ENCODE measurements at places on chromosomes 11 and 22. TPM values are rescaled to one million over a fixed set of nuclear protein-coding genes. Genes with fewer than 3 reads are reported as not detected.

GRCh38 chr11:80944758-80945157 lies 1503.9 kb upstream of the TENM4 start:
- H3K4me1 ChIP-seq: no peaks in the 10 kb centered on the region
- no peaks in the 10 kb centered on the region for H3K36me3 ChIP-seq
- no peaks in the 10 kb centered on the region for H3K27me3 ChIP-seq
- no peak overlapping the region for H3K27ac ChIP-seq
- DNase-seq: no peak

- H3K27ac ChIP-seq: peak overlapping the region; percentile 98
- no peaks in the 10 kb centered on the region for H3K27me3 ChIP-seq
- DNase-seq: peak; percentile 70
Measured at GRCh38 chr11:118002010-118002540, 15.9 kb downstream of the IL10RA start.

DNA sequence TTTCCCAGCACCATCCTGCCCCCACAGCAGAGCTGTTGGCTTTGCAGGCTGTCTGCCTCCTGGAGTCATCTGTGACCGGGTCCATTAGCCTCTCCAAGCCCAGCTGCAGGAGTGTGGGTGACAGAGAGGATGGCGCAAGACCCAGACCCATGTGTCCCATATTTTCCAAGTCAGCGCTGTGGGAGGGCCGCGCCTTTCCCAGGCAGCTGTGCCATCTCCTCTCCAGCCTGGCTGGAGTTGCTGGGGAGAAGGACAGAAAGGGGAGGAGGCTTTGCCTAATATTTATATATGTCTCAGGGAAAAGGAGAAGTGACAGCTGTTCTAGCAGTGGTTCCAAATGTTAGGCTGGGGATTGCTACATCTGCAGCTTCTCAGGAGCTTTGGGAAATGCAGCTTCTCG lies 15.7 kb downstream of the DTX4 start:
- no peak overlapping the region for H3K4me3 ChIP-seq
- H3K36me3 ChIP-seq: no peaks in the 10 kb centered on the region
- no peaks in the 10 kb centered on the region for H3K4me1 ChIP-seq
- H3K27me3 ChIP-seq: peaks cover 9% of the 10 kb centered on the region
- DNase-seq: no peak

DNA sequence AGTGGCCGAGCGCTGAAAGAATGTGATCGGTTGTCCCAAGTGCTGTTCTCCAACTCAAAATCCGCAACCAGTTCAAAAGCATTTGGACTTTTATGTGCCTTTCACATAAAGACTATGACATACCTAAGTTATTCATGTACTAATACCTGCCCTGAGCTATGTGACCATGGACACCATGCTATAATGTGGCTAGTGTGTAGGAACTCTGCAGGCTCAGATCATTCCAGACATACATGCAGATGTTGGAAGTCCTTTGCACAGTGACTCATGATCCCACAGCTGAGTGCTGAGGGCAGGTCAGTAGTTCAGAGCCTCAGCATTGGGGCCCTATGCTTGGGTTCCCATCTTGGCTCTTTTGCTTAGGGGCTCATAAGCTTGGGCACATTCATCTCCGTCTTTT lies 95.4 kb downstream of the IGLL1 start:
- no peak for DNase-seq
- peaks cover 25% of the 10 kb centered on the region for H3K27me3 ChIP-seq
- no peak overlapping the region for H3K4me3 ChIP-seq
- H3K4me1 ChIP-seq: no peaks in the 10 kb centered on the region

GRCh38 chr11:125626288-125626950 lies 1.5 kb downstream of the CHEK1 start:
- H3K27me3 ChIP-seq: no peaks in the 10 kb centered on the region
- DNase-seq: peak; percentile 14
- peak overlapping the region; percentile 84 for H3K27ac ChIP-seq

- DNase-seq: peak; percentile 53
- peak within 1 kb of the TSS; percentile 98 for H3K27ac ChIP-seq
- no peaks in the 10 kb centered on the region for H3K27me3 ChIP-seq
- peaks cover 15% of the 10 kb centered on the region for H3K36me3 ChIP-seq
Measured at GRCh38 chr11:126282736-126283591, at the start of gene TIRAP. Gene TIRAP (plus strand): TSS chr11:126283093. CDS start chr11:126290895, 7,802 bp downstream.

- peak overlapping the region; percentile 81 for H3K4me3 ChIP-seq
- H3K36me3 ChIP-seq: peaks cover 4% of the 10 kb centered on the region
- H3K27ac ChIP-seq: peak overlapping the region; percentile 95
- DNase-seq: no peak
- H3K27me3 ChIP-seq: no peaks in the 10 kb centered on the region
Measured at GRCh38 chr11:118918128-118918685, 7.5 kb downstream of the BCL9L start.

Gene OLFML1
- total RNA-seq: not detected

Gene KCNJ1
- not detected for total RNA-seq

Gene OR4S2
- not detected for total RNA-seq

Gene BACE1
- total RNA-seq: 0.27 TPM

Gene PPP2R5B
- 14.0 TPM for total RNA-seq

Gene OSM
- 78.3 TPM for total RNA-seq

Gene LRRC74B
- total RNA-seq: not detected

Gene SYTL2
- total RNA-seq: 38.7 TPM

Gene RBMXL2
- not detected for total RNA-seq

Measured in activated T-helper 1 cell treated with anti-CD3 and anti-CD28 coated beads, Interleukin-12 subunit alpha, Interleukin-12 subunit beta, Interleukin-2, Interleukin-4 antibody, amounts not matched to agents 30 ng/mL and 10 ng/mL and 1 ng/mL, durations not matched to agents 14 hours and 24 hours and 36 hours (primary cell).